ENCODE measurements at places on chromosomes 16 and 17.

GRCh38 chr16:88505405-88506082 lies 52.5 kb downstream of the ZFPM1 start:
- DNase-seq = no peak

- no peak for DNase-seq
Measured at GRCh38 chr17:54956791-54957190, 11.7 kb downstream of the COX11 start.

- DNase-seq = peak; percentile 76
Measured at GRCh38 chr16:31451681-31452351, 7.5 kb upstream of the ARMC5 start.

GRCh38 chr17:33328129-33328528 lies 35.0 kb upstream of the ASIC2 start:
- DNase-seq = peak; percentile 58

GRCh38 chr17:17751489-17752088 lies 70.3 kb downstream of the RAI1 start:
- DNase-seq = no peak

DNA sequence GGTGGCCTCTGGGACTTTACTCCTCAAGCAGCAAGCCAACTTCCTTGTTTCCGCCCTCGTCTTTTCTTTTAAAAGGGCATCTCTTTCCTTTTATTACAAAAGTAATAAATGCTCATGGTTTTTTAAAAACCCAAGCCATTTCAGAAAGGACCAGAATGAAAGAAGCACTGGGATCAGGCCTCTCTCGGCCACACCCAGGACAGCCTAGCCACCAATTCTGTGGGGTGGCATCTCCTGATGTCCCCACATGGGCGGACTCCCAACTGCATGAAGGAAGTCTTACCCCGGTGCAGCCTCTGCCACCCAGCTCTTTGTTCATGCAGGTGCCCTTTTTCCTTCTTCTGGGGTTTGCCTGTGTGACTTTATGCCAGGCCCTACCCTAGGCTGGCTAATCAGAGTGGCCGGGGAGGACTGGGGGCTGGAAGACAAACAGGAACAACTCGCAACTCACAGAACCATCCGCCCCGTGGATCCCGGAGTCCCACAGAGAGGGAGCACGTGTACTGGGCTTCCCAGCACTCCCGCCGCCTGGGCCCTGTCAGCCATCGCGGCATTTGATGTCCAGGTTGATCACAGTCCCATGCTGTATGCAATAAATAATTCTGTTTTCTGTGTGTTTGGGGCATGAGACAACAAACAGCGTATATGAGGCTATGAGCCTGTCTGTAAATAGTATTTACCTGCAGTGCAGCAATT lies 2.6 kb upstream of the RASD1 start:
- DNase-seq = no peak

GRCh38 chr17:80785477-80786178 lies 206.0 kb upstream of the CHMP6 start:
- DNase-seq = peak; percentile 83

- no peak for DNase-seq
Measured at GRCh38 chr16:51880776-51881175, 666.2 kb downstream of the TOX3 start.

DNA sequence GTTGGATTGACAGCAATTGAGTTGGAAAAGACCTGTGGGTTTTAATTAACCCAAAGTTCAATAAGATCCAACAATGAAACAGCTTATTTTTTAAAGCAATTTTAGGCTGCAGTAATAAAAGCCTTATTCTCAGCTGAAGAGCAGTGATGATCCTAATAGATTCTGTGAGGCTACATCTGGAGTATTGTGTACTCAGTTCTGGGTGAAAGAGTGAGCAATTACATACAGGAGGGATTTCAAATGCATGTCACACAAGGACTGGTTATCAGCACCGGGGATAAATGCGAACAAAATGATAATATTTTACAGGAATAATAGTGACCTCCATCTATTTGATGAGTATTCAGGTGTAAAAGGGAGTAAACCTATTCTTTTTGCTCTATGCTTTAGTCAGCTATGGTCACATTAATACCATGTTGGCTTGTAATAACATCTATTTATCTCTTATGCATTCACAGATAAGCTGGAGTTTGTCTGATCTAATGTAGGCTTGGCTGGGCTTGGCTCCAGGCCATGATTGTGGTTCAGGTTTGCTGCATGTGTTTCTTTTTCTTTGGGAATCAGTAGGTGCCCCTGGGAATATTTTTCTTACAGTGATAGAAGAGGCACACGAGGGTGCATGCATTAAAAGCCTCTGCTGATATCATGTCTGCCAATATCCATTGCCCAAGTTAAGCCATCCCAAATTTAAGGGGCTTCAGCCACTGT lies 22.2 kb upstream of the TOX3 start:
- no peak for DNase-seq

GRCh38 chr16:11507991-11508390 lies 78.7 kb downstream of the LITAF start:
- DNase-seq = no peak

- DNase-seq = no peak
Measured at GRCh38 chr17:42692489-42692888, 10.2 kb downstream of the CNTNAP1 start.

GRCh38 chr17:77803726-77804125 lies 154.8 kb upstream of the TNRC6C start:
- no peak for DNase-seq

GRCh38 chr17:50180620-50181019 lies 14.8 kb downstream of the SGCA start:
- no peak for DNase-seq

DNA sequence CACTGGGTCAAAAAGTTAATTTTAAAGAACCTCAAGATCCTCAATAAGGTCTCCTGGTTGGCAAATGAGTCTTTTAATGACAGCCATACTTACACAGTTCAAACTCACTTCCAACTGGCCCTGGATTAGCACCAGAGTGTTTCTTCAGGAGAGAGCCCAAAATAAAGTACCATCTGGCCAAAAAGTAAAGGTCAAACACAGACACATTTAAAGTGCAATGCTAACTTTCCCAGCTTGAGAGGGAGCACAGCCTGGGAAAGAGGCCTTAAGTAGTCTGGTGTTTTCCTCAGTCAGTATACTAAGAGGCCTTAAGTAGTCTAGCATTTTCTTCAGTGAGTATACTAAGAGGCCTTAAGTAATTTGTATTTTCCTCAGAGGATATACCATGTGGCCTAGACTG lies 46.6 kb upstream of the ERN1 start:
- DNase-seq = no peak

GRCh38 chr17:49260011-49260816 lies 29.6 kb upstream of the PHOSPHO1 start:
- DNase-seq = peak; percentile 75

- peak; percentile 9 for DNase-seq
Measured at GRCh38 chr17:63356337-63356757, 89.8 kb downstream of the CYB561 start.

GRCh38 chr16:75011634-75012307 lies 12.9 kb downstream of the ZNRF1 start:
- DNase-seq = no peak

- DNase-seq = no peak
Measured at GRCh38 chr17:44188576-44189403, 2.0 kb downstream of the TMUB2 start.

DNA sequence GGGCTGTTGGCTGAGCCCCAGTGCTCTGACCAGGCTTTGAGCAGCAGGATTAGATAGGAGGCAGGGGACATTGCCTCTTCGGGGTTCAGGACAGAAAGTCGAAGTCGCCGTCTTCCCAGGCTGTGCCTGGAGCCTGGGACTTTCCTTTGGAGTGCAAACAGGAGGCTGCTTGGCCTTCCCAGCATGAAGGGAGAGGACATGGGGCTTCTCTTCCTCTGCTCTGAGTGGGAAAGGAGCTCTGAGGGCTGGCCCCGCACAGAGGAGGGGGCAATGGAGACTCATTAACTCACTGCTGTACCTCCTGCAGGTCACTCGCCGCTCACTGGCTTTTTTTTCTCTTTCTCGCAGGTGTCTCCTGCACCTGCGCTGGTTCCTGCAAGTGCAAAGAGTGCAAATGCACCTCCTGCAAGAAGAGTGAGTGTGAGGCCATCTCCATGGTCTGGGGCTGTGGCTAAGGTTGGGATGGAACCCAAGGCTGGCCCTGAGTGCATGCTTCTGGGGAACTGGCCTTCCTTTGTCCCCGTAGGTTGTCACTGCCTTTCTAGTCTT lies 642 bp downstream of the MT1F start:
- DNase-seq = no peak

GRCh38 chr16:59651662-59652061 lies 917.5 kb upstream of the GOT2 start:
- no peak for DNase-seq

DNA sequence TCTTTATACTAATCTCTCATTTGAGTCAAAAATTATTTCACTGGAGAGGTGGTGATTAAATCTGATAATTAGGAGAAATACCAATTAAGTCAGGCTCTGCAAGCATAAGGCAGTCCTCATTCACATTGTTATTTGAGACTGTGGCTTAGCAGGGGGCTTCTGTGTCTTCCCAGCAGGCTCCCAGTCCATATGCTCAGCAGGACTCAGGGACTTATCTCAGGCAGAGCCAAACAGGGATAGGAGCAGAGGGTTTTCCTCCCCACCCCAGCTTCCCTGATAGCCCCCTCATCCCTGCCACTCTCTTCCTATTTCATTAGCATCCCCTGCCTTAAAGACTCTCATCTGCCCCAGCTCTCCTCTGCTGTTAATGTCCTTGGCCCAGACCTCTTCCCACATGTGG lies 104.3 kb upstream of the DNAH9 start:
- peak; percentile 70 for DNase-seq

DNA sequence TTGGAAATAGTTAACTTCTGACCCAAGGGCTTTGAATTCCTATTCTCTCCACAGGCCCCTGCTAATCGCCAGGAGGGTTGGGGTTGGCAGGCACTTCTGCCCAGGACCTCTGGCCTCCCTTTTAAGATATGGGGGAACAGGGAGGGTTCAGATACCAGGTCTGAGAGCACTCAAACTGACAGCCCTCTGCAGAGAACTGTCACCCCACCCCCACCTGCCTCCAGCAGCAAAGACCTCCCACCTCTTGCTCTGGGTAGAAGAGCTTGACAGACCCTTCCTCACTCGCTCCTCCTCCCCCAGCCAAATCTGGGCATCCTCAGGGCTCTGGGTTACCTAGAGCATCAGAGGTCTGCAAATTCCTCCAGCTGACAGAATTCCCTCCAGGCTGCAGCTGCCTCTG lies 11.6 kb downstream of the CDH3 start:
- DNase-seq = no peak

GRCh38 chr16:65099607-65100006 lies 22.3 kb downstream of the CDH11 start:
- no peak for DNase-seq

- no peak for DNase-seq
Measured at GRCh38 chr16:62583414-62583813, 547.2 kb upstream of the CDH8 start.

- DNase-seq = peak; percentile 47
Measured at GRCh38 chr16:9139965-9140364, 48.5 kb downstream of the HAPSTR1 start.

DNA sequence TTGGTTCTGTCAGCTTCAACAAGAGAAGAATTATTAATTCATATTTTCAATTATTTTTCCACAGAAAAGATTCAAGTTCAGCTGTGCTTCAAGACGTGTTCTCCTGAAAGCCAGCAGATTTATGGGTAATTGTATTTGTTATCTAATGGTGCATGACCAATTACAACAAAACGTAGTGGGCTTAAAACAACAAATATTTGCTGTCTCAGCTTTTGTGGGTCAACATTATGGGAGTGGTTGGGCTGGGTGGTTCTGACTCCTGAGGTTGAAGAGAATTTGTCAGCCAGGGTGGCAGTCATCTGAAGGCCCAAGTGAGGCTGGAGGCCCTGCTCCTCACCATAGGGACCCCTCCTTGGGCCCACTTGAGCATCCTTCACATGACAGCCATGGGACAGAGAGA lies 24.1 kb upstream of the KREMEN2 start:
- no peak for DNase-seq

DNA sequence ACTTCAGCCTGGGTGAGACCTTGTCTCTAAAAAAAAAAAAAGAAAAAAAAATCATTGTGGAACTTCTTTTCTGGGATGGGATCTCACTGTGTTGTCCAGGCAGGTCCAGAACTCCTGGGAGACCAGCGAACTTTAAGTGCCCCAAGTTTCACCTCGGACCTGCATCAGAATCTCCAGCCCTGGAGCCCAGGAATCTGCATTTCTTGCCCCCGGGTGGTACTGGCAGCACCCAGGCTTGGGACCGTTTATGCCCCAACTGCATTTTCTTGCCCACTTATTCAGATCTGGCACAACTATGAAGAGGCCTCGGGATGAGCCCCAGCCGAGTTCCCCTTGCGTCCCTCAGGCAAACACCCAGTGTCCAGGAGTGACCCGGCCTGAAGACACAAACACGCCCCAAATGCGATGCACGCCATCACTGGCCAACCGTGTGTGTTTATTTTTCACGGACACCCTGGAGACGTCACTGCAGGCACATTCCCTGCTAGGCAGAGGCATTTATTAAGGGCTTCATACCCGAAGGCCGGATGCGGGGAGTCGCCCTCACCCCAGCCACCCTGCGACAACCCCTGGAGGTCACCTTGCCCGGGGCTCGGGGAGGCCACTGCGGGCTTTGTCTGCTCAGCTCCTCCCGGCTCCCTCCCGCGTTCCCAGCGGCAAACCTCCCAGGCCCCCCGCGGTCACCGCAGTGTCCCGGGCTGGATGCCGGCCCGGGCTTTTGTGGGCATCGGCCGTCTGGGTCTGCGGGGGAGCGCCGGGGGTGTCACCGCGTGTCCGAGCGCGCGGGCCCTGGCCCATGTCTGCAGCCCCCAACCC lies 684 bp upstream of the SPIRE2 start:
- DNase-seq = peak; percentile 83

DNA sequence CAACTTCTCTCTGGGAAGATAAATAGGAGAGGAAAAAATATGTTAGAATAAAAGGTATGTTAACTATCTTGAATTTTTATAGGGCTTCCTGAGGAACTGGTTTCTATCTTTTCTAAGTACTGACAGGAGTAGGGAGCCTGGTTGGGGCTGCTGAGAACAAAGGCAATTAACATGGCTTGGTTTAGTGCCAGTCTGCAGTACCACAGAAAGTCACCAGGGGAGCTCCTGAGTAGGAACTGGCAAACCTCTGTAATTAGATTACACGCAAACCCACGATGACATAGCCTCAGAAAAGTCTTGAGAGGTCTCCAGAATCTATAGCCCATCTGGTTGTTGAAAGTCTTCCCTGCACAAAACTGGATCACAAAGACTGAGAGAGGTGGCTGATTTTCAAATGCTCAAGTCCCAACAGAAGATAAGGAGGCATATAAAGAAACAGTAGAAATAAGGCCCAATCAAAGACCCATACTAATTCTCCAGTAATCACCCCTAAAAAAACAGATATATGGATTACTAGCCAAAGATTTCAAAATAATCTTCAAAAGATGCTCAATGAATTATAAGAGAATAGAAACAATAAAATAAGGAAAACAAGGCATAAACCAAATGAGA lies 11.7 kb upstream of the CNTNAP4 start:
- DNase-seq = no peak

Measured in eye (tissue), 1 donor.